NCI-H187 treated with DMSO at 0.1 percent for 48 hours (cell line): ENCODE measurements at places on chromosomes 2 and 18.

- no peak for DNase-seq
Measured at GRCh38 chr2:239029958-239030357, 182.1 kb downstream of the TWIST2 start.

DNA sequence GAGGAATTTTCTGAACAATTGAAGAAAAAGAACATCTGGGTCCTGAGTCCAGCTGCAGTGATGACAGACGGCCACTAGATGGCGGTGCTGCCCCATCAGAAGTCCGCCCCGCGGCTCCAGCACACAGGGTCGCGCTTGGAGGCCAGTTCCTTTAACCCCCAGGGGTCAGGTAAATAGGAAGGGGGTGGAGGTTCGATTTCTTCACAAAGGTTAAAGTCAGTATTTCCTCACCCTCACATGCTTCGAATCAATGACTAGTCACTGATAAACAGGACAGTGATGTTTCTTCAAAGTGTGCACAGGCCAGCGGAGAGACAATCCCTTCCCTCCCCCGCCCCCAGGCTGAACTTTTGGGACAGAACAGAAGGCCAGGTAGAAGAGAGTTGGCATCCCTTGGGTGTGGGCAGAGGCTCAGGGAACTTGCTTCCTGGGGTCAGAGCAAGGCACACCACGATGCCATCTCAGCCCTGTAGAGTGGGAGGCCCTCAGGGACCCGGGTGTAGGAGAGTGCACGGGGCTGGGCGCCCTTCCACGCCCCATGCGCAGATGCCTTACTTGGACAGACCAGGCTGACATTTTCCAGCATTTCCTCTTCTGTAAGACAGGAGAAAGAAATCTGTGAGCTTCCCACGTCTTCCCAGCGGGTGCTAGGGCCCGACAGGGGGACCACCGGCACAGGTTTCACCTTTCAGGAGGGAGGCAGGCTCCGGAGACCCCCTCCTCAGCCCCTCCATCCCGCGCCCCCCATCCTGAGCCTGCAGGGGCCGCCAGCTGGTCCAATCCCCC, 722 bp downstream of the APOB start:
- no peak for DNase-seq

- no peak for DNase-seq
Measured at GRCh38 chr2:179355881-179356280, 91.2 kb upstream of the SESTD1 start.

- no peak for DNase-seq
Measured at GRCh38 chr2:66455490-66455889, 20.6 kb downstream of the MEIS1 start.

DNA sequence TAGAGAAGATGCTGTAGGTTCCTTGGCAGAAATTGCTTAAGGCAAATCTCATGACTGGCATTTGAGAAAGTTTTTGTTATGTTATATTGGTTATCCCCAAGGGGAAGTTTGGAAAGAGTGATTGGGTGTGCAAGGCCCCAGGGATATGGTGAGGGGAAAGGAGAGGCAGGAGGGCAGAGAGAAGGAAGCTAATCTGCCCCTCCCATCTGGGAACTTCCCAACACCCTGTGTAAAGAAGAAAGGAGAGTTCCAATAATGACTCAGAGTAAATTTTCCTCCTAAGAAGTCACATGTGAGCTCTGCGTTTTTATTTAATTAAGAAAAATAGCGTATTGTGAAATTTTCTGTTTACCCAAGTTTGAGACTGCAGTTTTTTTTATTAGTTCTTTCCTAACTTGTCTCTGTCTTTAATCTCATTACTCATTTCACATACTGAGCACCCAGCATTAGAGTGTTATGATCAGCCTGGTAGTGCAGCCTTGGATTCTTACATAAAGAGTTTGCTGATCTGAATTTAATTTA, 3.1 kb upstream of the KYNU start:
- DNase-seq = no peak

- DNase-seq = no peak
Measured at GRCh38 chr2:71516253-71516888, 63.0 kb downstream of the DYSF start.

GRCh38 chr2:20349513-20349921, 1.1 kb downstream of the PUM2 start:
- no peak for DNase-seq

GRCh38 chr2:146666340-146666739, 1178.5 kb upstream of the ACVR2A start:
- no peak for DNase-seq

GRCh38 chr18:22283397-22283796, 114.0 kb downstream of the GATA6 start:
- DNase-seq = no peak

- no peak for DNase-seq
Measured at GRCh38 chr18:67919316-67919715, 402.8 kb upstream of the DSEL start.
